ENCODE measurements at places on chromosomes 16 and 17.
A peak's percentile ranks its signal among the peaks of the same experiment; 100 is the strongest.

DNA sequence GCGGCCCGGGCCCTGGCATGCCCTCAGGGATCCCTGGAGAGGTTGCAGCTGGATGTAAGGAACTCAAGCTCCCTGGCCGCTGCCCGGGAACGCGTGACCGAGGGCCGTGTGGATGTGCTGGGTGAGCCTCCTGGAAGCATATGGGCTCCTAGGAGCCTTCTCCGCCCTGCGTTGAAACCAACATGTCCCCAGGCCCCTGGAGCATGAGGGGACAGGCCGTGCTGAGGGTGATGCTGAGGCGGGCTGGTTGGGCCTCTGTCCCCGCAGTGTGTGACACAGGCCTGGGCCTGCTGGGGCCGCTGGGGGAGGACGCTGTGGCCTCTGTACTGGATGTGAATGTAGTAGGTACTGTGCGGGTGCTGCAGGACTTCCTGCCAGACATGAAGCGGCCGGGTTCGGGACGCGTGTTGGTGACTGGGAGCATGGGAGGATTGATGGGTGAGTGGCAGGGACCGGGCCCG lies 5.7 kb upstream of the HSD17B1 start:
- no peak for DNase-seq

GRCh38 chr16:9077091-9077809 lies 14.2 kb upstream of the HAPSTR1 start:
- peak; percentile 33 for DNase-seq

DNA sequence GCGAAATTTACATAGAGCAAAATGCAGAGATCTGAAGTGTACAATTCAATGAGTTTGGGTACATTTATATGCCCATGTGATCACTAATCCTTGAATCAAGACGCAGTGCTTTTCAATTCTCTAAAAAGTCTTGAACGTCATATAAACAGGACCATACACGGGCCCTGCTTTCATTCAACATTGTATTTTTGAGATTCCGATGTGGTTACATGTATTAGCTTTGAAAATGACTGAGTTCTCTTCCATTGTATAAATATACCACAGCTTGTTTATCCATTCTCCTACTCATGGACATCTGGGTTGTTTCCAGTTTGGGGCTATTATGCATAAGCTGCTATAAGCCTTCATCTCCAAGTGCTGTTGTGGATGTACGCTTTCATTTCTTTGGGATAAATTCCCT lies 45.5 kb downstream of the ZCCHC14 start:
- DNase-seq, result no peak

GRCh38 chr17:14959106-14959648 lies 305.9 kb downstream of the PMP22 start:
- no peak for DNase-seq

GRCh38 chr16:77399066-77399465 lies 35.8 kb downstream of the ADAMTS18 start:
- DNase-seq, result no peak

- no peak for DNase-seq
These were observed 513 bp downstream of the ADAM11 start for GRCh38 chr17:44759086-44759915.

DNA sequence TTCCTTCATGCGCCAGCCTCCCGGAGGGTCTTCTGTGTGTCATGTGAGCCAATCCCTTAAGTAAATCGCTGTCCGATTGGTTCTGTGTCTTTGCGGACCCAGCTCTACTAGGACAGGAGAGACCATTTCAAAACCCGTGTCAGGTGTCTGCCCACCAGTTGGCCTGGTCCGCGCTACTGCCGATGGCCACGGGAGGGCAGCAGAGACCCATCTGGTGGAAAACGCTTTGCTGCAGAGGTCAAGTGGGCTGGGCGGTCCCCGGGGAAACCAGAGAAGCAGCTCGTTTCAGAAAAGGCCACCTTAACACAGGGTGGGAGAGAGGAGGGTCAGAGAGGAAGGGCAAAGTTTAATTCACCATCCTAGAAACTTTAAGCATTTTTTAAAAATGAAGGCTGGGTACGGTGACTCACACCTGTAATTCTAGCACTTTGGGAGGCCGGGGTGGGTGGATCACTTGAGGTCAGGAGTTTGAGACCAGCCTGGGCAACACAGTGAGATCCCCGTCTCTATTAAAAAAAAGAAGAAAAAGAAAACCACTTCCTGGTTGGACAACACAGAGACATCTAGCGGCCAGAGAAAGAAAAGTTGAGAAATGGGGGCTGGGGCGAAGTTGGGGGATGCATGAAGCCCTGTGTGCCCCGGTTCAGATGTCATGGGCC lies 2.8 kb upstream of the CIBAR2 start:
- DNase-seq, result peak; percentile 87

GRCh38 chr16:14669776-14670175 lies 24.3 kb downstream of the PLA2G10 start:
- no peak for DNase-seq

DNA sequence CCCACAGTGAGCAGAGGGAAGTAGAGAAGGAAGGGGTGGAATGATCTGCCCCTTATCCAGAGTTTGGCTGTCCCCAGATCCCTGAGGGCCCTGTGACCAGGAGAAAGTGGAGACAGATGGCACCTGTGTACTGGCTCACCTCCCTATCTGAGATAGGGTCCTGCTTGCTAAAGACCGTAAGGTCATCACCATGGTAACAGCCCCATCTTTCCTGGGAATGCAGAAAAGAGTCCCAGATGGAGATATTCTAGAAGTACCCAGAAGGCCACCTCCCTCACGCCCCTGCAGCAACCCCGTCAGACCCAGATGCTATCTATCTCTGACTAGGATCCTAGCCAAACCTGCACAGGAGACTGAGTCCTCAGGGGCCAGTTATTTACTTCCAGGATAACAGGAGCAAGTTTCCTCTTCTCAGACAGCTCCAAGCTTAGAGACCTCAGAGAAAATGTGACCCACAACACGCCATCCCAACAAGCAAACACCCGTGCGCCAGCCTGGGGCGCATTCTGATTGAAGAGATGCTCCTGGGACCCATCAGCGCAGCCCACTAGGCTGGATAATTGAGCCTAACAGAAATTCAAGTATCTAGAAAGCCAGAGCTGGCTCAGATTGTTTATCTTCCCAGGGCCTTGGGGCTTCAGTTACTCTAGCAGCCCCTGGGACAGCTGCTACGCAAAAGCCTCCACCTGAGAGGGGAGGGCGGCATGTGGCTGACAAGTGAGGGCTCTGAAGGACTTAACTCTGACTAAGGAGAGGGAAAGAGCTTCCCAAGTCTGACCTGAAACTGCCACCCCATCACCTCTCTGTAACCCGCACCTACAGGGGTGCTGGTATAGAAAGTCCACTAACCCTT lies 1.9 kb downstream of the ORMDL3 start:
- no peak for DNase-seq

- no peak for DNase-seq
These were observed 30.2 kb downstream of the SLC6A2 start for GRCh38 chr16:55685973-55686372.

- no peak for DNase-seq
These were observed 19.6 kb downstream of the ZFPM1 start for GRCh38 chr16:88472637-88473205.

GRCh38 chr16:73166947-73167550 lies 119.1 kb upstream of the ZFHX3 start:
- no peak for DNase-seq

GRCh38 chr17:4301066-4301465 lies 37.3 kb upstream of the ANKFY1 start:
- no peak for DNase-seq

- no peak for DNase-seq
These were observed 95.8 kb upstream of the CORO6 start for GRCh38 chr17:29718446-29719039.

GRCh38 chr17:10208604-10209193 lies 10.3 kb upstream of the GAS7 start:
- DNase-seq, result no peak

- DNase-seq, result no peak
These were observed 12.4 kb upstream of the BAHCC1 start for GRCh38 chr17:81382851-81383250.

GRCh38 chr16:9666834-9667480 lies 515.3 kb downstream of the GRIN2A start:
- no peak for DNase-seq

DNA sequence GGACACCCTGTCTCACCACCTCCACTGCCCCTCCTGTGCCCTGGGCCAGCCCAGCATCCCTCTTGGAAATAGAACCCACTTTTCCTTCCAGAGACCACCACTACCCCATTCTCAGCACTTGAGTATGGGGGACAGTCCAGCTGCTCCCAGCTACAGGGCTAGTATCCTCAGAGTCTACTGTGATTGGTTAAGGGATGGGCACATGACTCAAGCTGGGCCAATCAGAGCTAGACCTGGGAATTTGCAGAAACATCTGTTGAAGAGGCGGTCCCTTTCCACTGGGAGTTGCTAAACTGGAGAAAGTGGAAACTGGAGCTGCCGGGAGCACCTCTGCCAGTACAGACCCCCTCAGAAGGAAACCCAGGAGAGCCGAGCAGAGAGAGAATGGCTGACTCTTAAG lies 156.6 kb downstream of the GSG1L start:
- DNase-seq, result no peak

DNA sequence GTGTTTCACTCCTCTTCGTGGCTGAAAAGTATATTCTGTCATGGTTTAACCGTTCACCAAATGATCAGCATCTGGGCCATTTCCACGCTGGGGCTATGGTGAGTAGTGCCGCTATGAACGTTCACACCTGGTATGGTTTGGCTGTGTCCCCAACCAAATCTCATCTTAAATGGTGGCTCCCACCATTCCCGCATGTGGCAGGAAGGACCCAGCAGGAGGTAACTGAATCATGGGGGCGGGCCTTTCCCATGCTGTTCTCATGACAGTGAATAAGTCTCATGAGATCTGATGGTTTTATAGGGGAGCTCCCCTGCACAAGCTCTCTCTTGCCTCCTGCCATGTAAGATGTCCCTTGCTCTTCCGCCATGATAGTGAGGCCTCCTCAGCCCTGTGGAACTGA lies 45.7 kb upstream of the ZNF469 start:
- DNase-seq, result no peak

GRCh38 chr17:57210972-57211411 lies 45.3 kb upstream of the MSI2 start:
- no peak for DNase-seq

GRCh38 chr17:75108193-75108592 lies 1.6 kb upstream of the ARMC7 start:
- no peak for DNase-seq

DNA sequence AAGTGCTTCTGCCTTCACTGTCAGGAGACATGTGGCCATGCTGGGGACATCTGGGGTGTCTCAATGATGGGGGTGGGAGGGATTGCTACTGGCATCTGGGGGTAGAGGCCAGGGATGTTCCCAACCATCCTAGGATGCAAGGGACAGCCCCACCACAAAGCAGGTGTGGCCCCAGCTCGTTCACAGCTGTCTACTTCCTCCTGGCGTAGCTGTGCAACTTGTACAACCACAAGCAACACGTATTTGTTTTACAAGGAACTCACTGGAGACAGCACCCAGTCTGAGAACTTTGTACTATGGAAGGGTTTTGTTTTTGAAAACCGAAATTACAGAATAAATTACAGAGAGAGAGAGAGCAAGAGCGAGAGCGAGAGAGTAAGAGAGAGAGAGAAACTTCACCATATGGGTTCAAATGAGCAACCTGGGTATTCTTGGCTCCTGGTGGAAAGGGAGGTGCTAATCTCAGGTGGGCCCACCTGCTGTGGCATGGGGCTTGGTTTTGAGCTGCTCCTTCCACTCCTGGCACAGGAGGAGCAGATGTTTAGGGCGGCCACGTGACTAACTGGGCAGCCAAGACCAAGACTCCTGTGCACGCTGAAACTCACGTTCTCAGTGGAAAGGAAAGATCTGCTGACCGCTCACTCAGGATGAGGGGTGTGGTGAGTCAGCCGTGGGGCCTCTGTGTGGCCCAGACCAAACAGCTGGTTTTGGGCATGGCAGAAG lies 17.5 kb upstream of the TNFRSF13B start:
- DNase-seq, result peak; percentile 15

GRCh38 chr17:8001976-8002720 lies at the start of gene GUCY2D:
Gene GUCY2D, plus strand, starts transcription at chr17:8002615. Its CDS starts 433 bp downstream, at chr17:8003048.
- no peak for DNase-seq

DNA sequence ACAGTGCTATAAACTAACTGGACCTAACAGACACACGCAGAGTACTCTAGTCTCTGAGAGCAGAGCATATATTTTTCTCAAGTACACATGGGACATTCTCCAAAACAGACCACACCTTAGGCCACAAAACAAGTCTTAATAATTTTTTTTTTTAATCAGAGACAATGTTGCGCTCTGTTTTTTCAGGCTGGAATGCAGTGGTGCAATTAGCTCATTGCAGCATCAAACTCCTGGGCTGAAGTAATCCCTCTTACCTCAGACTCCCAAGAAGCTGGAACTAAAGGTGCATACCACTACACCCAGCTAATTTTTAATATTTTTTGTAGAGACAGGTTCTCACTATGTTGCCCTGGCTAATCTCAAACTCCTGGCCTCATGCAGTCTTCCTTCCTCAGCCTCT lies 37.7 kb downstream of the ULK2 start:
- DNase-seq, result no peak

DNA sequence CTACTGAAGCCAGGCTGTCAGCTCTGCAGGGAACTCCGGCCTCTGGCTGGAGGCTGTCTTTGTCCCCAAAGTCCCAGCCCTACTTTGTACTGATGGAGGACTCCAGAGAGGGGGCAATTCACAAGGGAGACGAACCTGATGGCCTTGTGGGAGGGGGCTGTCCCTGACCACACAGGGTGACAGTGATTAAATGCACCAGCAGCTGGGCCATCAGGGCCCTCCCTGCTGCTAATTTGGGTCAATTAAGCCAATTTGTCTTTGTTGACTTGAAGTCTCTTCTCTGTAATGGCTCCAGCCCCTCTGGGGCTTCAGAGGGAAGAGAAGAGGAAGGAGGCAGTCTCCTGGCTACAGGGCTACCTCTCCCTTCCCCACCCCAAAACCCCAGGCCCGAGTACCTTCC lies 22.0 kb downstream of the TMEM132E start:
- no peak for DNase-seq

DNA sequence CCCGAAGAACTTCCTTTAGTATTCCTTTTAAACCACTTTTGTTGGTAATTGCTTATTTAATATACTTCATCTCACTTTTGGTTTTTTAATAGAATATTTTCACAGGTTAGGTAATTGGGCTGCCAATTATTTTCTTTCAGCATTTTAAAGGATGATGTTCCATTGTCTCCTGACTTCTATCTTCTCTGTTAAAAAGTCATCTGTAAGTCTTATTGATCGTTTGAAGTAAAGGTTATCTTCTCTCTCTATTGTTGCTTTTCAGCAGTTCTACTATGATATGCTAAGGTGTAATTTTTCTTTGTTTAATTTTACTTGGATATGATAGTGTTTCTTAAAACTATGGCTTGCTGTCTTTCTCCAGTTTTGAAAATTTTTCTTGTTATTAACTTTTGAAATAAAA lies 307.5 kb downstream of the MAP2K4 start:
- DNase-seq, result no peak

All from stimulated activated CD4-positive, alpha-beta T cell treated with anti-CD3 and anti-CD28 coated beads, Interleukin-4, amount 100 ng/mL, for 24 hours (primary cell).